ENCODE measurements at places on chromosomes 7 and 10.

- DNase-seq = no peak
These were observed 31.9 kb upstream of the CBLL1 start for GRCh38 chr7:107712025-107712424.

DNA sequence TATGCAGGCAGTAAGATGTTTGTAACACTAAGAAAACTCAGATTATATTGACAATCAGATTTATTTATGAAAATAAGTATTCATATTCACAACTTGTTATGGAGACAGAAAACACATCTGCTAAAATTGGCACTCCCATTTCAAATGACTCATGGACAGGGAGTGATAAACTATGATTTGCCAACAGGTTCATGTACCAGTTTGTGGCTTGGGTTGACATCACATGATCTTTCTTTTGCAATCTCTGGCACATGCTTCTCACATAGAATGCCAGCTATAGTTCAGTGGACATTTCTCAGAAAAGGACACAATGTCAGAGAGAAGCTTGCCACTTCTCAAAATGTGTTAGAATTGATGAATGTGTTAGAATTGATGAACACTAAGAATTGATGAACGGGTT lies 663.2 kb upstream of the ANKRD30A start:
- no peak for DNase-seq

- DNase-seq = no peak
These were observed 11.4 kb upstream of the CSGALNACT2 start for GRCh38 chr10:43126759-43127424.

DNA sequence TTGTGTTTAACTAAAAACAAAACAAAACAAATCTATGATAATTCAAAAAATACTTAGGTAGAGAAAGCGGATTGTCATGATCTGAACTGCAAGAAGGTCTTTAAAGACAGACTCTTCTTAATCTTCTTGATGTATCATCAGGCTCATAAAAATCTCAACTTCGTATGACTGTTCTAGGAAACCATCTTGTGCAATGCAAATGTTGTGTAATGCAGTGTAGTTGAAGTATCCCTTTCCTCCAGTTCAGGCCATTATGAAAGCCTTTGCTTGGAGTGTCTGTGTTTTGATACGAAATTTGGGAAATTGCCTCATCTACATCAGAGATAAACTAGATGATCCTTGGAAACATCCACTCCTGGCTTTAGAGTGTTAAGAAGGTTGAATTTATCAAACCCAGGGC lies 30.9 kb downstream of the CDK1 start:
- no peak for DNase-seq

DNA sequence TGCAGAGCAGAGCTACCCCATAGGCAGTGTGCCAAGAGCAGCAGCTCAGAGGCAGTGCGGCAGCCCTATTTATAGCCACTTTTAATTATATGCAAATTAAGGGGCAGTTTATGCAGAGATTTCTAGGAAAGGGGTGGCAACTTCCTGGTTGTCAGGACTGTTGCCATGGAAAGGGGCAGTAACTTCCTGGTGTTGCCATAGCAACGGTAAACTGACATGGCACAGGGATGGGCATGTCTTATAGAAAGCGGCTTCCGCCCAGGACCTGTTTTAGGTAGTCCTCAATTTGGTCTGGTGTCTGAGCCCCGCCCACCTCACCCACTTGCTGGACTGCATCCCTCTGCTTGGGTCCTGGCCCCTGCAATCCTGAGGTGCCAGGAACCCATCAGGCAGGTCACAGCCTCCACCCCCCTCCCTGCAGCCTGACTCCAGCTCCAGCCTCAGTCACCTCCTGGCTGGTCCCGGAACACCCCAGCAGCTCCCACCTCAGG lies 115.8 kb downstream of the TMEM130 start:
- peak; percentile 34 for DNase-seq

- DNase-seq = no peak
These were observed 27.1 kb upstream of the PTPRN2 start for GRCh38 chr7:158614700-158615099.

GRCh38 chr10:68271196-68271882 lies 39.4 kb upstream of the ATOH7 start:
- DNase-seq = no peak

DNA sequence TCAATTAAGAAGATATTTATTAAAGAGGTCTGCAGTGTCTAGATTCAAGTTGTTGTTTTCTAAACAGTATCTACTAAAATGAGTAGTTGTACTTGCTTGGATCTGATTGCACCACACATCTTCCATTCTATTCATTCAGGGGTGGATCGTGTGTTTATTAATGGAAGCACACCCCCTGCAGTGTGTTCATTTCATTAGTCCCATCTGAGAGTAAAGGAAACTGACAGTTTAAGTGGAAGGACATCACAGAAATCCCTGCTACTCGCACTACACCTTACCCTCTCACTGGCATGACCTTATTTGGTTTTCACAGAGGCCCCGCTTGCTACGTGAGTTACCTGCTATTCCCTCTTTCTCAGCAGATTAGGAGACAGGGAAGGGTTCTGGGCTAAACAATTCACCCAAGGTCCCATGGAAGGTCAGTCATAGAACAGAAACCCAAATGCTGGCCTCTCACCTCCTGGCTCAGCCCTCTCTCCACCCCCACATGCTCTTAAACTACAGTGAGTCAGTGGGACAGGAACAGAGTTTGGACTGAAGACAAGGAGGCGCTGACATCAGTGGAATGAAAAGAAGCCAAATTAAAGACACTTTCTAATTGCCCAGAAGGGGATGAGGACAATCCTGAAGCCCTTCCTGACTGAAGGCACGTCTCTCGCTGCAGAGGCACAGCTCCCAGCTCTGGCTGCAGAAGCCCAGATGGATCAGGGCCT lies 369.2 kb upstream of the NRP1 start:
- DNase-seq = no peak

- no peak for DNase-seq
These were observed 48.8 kb upstream of the ANTXRL start for GRCh38 chr10:46237815-46238510.

DNA sequence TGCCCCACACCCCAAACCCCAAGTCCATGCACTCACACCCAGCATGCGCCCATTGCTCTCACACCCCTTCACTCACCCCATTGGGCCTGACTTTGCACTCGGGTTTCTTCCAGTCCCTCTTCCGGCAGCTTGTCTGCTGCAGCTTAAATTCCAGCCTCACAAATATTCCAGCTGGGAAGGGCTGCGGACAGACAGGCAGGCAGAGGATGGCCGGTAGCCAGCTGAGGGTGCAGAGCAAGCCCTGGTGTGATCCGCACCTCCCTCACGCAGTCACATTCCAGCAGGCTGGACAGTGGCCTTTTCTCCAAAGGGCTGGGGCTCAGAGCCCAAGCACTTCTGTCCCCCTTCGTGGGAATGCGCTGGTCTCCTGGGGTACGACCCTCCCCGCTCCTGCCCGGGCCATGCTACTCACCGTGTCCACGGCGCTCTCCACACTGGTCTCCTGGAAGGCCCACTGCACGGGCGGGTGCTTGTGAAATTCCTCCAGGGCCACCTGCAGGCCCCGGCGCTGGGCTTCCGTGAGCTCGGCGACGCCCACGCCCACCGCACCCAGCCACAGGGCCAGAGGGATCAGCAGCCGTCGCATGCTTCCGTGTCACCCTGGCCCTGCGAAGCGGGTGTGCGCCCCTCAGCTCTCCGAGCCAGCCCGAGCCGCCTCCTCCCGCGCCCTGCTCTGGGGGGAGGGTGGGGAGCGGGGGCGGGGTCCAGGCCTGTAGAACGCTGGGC lies 1.2 kb downstream of the RARRES2 start:
- DNase-seq = peak; percentile 33

- peak; percentile 79 for DNase-seq
These were observed 21.6 kb downstream of the MEST start for GRCh38 chr7:130513447-130513846.

GRCh38 chr10:48517911-48518811 lies 86.7 kb downstream of the ARHGAP22 start:
- DNase-seq = no peak

GRCh38 chr7:98541101-98541500 lies 76.0 kb upstream of the NPTX2 start:
- no peak for DNase-seq

GRCh38 chr7:104980841-104981671 lies 32.9 kb upstream of the KMT2E start:
- DNase-seq = peak; percentile 58

DNA sequence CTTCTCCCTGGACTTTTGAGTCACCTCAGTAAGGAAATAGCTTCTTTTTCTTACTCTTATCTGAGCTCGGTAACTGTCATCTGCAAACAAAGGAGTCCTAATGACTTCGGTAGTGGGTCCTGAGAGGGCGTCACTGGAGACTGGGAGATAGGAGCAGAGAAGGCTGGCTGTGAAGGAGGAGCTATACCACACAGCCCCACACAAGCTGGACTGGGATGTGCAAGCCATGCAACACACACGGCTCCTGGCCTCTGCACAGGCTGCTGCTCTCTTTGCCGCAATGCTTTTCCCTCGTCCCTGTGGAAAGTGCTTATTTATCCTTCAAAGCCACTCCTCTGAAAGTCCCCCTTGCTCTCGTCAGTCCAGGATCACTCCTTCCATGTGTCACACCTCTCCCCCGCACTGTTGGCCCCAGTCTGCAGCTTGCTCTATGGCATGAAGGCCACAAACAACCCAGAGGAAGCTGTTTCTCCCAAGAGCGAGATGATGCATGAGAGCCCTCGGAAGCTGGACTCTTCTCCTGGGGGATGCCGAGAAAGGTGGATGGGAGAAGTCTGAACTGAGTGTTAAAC lies 14.9 kb downstream of the TMEM273 start:
- DNase-seq = no peak

DNA sequence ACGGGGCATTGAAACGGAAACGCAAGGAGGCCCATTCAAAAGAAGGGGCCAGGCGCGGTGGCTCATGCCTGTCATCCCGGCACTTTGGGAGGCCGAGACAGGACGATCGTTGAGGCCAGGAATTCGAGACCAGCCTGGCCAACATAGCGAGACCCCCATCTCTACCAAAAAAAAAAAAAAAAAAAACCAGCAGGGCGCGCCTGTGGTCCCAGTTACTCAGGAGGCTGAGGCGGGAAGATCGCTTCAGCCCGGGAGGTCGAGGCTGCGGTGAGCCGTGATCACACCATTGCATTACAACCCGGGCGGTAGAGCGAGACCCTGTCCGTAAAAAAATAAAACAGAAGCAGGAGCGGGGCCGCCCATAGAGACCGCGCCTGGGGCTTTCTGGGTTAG lies 396 bp downstream of the PSMG3 start:
- no peak for DNase-seq

GRCh38 chr7:2718296-2718965 lies 30.4 kb downstream of the AMZ1 start:
- no peak for DNase-seq

DNA sequence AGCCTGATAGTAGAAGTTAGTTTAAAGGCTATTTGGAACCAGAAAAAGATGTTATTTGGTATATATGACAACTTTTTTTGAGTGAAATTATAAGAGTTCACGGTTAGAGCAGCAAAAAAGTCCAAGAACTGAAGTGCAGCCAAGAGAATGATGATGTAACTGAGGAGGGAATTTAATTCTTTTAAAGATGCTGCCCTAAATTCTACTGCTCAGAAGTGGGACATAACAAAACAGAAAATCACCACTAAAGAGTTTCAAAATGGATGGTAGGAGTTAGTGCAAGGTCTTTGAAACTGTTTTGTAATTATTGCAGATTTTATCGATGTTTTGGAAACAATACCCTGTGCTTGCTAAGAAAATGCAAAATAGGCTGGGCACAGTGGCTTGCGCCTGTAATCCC lies 6.5 kb downstream of the SAMD8 start:
- no peak for DNase-seq

DNA sequence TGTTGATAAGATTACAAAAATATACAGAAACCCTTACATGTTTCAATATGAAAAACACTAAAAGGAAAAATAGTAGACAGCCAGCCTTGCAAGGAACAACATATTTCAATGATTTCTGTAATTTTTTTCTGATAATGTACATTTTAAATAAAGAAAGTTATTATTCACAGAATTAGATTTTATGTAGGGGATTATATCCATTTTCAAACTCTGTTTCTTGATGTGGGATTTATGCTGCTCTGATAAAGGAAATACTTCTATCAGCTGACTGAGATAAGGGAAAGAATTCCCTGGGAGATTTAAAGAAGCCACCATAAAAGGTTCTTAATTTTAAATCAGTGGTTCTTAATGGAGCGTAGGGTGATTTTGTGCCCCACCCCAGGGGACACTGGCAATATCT lies 180.4 kb downstream of the ADAM12 start:
- DNase-seq = no peak

- no peak for DNase-seq
These were observed 81.9 kb upstream of the BTBD16 start for GRCh38 chr10:122189185-122189584.

DNA sequence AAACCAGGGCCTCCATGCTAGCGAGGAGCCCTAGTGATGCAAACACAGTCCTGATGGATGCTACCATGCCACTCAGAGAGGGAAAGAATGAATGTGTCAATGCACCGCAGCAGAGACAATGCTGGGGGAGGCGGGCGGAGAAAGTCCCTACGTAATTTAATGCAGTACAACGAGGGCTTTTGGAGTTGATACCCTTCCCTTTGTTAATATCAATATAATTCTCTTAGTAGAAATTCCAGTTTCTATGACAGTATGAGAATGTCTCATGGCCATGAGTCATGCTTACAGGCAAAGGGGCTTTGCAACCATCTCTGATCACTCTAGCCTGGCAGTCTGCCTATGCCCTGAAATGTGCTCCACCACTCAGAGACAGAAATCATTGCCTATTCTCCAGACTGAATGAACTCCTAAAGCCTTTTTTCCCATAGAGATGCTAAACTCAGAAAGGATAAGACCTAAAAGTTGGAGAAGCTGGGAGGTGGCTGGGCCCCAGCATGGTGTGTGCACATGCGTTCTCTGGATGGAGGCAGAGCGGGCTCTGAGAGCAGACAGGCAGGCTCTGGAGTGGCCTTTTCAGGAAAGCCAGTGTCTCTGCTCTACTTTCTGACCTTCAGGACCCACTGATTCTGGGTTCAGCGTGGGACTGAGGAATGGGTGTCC lies 20.3 kb upstream of the GIMAP2 start:
- DNase-seq = no peak

GRCh38 chr7:69603351-69603750 lies 5.1 kb downstream of the AUTS2 start:
- DNase-seq = no peak

DNA sequence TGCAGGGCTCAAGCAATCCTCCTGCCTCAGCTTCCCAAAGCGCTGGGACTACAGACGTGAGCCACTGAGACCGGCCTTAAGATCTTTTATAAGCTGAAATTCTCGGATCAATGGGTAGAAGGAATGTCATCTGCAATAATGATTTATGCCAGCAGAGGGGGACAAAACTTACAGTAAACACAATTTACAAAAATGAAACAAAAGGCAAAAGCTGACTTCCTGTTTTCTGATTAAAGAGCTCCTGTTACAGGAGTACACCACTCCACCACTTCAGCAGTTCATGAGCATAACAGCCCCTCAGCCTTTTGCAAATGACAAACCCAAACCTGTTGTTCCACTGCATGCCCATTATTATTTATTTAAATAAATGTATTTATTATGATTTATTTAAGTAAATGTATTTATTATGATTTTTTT lies 88.5 kb upstream of the ATP6V0A4 start:
- DNase-seq = peak; percentile 51

- DNase-seq = no peak
These were observed 63.7 kb downstream of the PRKCQ start for GRCh38 chr10:6516281-6516928.

GRCh38 chr10:28806951-28807759 lies 129.8 kb downstream of the BAMBI start:
- no peak for DNase-seq
